Tongue (tissue), 3 donors: ENCODE measurements at places on chromosomes 4 and X. TPM values are rescaled to one million over a fixed set of nuclear protein-coding genes. Genes with fewer than 3 reads are reported as not detected.

- no peak for DNase-seq
Measured at GRCh38 chrX:122591546-122591945, 592.5 kb upstream of the GRIA3 start.

DNA sequence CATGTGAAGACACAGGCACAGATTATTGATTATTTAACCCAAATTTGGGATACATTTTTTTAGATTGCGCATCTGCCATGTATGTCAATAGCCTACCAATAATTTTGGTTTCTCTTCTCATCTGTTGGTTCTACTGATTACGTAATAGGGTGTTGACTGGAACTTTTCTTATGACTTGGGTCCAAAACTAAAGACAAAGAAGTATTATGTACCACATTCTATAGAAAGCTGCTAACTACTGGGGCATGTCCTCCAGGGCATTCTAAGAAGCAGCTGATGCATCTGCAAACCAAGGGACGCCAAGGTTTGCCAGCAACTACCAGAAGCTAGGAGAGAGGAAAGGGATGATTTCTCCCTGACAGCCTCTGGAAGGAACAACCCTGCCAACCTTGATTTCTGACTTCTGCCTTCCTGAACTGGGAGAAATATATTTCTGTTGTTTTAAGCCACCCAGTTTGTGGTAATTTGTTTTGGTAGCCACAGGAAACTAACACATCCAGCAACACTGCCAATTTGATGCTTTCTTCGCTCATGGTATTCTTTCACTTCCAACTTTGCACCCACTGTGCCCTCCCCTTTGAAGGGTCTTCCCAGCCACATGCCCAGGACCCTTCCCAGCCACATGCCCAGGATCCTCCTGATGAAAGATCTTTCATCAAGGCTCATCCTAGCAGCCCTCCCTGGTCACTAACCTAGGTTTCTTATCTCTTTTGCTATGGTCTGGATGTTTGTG lies 15.9 kb upstream of the TLR1 start:
- no peak for DNase-seq

KLKB1 gene
- total RNA-seq: 1.2 TPM

DNA sequence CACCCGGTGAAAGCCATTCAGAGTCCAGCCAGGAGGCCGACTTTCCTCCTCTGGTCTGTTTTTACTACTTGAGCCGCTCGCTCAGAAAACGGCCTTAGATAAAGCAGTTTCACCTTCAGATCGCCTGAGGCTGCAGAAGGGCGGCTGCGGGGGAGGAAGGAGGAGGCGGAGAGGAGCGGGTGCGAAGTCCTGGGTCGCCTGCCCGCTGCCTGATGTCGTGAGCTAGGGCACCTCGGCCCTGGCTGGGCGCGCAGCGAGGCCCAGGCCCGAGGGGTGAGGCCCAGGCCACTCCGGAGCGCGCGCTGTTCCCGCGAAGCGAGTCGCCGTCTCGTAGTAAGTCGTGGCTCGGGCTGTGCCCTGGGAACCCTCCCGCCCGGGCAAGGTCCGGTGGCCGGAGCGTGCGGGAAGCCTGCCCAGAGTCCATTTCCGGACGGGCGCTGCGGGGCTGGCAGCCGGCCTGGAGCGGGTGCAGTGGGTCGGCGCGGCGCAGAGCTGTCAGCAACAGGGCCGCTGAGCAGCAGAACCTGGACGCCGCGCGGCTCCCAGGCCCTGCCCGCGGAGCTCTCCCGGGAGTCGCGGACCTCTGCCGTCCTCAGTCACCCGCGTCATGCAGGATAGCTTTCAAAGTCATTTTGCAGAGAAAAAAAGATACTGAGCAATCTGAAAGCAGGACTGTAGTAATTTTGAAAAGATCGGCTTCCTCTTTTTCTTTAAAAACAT lies 18.6 kb downstream of the TRIM2 start:
- DNase-seq: peak; percentile 65

DNA sequence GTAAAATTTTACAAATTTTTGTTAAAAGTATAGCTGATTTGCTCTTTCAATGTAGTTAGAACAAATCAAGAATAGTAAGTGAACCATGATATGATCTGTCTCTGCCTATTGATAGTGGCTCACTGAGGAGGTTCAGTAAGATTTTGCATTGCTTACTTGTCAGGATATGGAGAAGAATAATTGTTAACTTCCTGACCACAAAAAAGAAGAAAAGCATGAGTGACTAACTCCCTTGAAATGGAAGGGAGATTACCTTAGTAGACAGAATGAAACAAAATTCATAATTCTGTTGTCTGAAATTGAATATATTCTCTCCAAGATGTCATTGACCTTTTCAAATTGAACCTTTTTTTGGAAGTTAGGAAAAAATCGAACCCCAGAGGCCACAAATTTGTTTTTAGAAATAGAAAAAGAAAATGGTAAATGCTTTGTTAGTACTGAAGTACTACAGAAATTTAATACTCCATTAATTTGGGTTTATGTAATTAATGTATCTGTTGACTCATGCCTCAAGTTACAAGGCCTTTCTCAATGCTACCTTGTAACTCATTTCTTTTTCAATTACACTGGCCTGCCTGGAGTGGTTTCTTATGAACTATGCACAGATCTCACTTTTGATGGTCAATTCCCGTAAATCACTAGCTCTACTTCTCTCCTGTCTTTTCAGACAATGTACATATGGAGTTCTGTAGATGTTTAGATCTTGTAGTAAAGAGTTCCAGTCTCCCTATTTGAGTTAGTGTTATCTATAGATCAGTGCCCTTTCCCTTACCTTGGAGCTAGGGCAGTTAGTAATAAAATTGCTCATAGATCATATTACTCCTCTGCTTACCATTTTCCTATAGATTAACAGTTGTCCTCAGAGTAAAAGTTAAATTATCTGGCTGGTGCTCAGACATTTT lies 139.3 kb downstream of the TLL1 start:
- no peak for DNase-seq

- peak; percentile 90 for DNase-seq
Measured at GRCh38 chrX:48021026-48021900, 14.5 kb downstream of the SPACA5 start.

- peak; percentile 46 for DNase-seq
Measured at GRCh38 chrX:118251271-118251670, 94.6 kb upstream of the WDR44 start.

DNA sequence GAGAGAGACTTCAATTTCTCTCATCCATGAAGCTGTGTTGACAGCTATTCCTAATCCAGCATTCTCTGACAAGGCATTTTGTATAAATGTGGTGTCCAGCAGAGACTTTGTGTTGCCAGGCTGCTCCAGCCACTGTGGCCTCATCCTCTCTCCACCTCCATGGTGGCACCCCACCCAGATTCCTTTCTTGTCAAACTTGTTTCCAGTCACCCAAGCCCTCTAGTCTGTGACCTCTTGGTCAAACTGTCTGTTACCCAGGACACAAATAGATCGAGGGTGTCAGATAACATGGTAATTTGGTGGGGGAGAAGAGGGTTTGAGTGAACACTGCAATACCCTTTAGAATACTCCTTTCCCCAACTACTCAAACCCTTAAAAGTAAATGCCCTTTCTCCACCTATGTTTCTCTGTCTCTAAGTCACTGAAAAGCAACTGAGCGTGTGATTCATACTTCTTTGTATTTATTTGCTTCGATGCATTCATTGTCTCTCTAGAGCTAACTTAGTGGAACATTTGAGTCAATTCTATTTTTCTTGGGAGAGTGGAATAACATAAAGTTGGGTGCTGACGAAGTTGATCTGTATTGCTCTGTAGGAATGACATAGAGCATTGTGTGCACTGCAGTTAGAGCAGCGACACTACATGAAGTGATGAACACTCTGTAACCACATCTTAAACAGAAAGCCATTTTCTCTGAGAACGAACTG lies 13.7 kb downstream of the PITX2 start:
- DNase-seq: peak; percentile 29

BEX1 gene
- total RNA-seq: 0.51 TPM

DNA sequence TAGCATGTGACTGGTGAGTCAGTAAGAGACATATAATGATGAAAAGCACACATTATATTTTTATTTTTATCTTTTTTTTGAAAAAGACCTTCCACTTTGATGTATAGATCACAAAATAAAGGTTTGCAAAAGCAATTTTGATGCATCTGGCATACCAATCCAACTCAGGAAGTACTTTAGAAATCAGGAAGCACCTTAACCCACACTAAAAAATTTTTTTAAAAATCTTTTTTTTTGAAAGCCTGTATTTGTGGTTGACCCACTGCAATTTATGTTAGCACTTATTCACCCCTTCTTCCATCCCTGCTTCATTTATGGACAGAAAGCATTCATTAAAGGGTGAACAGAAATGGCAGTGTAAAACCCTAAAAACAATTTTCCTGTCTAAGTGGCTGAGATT lies 16.6 kb downstream of the TMEM255A start:
- no peak for DNase-seq

- DNase-seq: peak; percentile 31
Measured at GRCh38 chr4:36244257-36245082, at the start of gene ARAP2. Gene ARAP2, minus strand, starts transcription at chr4:36244514. Its CDS starts 15,028 bp downstream, at chr4:36229486.

KIAA1210 gene
- total RNA-seq: 0.10 TPM

RHOXF2 gene
- not detected for total RNA-seq

FHIP1A gene
- total RNA-seq: 66.0 TPM

- no peak for DNase-seq
Measured at GRCh38 chrX:97616883-97617530, 733.3 kb downstream of the RPA4 start.

ADH1C gene
- total RNA-seq: 9.0 TPM

SPOCK3 gene
- total RNA-seq: 3.6 TPM

DNA sequence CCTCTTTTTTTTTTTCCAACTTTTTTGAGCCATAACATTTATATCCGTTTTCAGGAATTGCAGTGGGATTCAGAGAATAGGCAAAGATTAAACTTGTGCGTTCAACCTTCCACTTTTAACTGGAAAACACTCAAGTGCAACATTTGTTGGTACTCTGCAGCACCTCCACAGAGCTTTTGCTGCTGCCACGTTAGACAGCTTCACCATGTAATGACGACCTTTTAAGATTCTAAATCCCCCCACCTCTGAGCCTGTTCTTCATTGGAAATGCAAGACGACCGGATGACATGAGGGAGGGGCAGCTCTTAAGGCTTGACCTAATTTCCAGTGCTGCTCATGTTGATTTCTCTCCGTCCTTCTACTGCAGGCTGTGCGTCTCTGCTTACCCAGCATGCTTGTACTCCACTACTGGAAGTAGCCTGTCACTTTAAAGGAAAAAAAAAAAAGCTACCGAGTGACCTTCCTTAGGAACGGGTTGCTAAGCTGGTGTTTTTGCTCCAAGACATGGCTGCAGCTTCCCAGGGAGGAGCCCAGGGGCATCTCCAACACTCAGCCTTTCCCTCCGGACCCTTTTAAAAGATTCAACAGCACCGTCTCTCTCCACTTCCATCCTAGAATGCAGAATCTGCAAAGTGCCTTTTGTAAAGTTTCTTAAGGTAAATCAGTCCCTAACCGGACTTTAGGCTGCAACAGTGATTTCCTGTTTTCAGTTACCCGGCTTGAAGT lies at the start of gene CC2D2A:
TSS of gene CC2D2A (plus strand) at position 481 of the 726 bp plus-strand sequence. CDS start 6,051 bp downstream, outside the sequence.
- peak; percentile 65 for DNase-seq

DNA sequence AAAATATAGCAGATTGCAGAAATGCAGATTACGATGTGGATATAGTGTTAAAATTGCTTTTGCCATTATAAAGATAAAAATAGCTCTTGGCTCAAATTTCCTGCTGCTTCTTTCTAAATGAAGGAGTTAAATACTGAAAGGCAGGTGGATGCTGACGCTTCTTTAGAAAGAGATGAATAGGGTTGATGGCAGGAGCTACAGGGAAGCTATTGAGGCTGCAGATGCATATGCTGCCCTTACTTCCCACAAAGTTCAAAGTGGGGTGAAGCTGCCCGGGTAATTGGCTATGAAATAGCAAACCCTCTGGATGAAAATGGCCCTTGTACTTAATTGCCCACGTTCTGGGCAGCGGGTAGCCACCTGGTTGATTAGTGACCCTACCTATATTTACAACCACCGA lies 379.5 kb downstream of the ZIC3 start:
- DNase-seq: no peak

DNA sequence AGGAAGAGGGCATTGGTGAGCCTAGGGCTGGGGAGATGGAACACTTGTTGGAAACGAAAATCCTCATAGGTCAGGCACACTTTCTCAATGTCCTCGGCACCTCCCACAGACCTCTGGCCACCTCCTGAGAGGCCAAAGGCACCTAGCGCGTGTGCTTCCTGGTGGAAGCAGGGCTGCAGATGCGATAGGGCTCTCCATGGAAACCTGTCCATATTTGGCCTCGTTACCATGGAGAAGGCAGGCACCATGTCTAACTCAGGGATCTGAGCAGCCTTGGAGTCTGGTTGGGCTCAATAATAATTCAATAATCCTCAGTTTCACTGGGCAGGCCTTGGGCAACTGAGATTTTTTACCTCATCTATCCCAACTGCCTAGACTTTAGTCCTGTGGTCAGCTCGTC lies 58.3 kb downstream of the RAI2 start:
- no peak for DNase-seq

NALF2 gene
- total RNA-seq: 0.10 TPM

DNA sequence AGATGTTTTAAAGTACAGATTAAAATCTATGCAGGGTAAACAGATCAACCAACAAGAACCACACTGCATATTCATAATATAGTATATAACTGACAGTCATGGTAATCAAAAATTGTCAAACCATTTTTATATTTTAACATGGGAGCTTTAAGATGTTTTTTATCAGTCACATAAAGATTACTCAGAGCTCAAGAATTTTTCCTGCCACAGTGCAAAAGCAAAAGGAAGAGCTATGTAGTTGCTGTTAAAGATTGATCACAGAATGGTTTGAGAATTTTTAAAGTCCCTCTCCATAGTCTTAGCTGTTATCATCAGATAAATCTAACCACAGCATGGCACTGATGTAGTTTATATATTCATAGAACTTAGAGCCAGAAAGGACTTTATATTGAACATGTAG lies 8.5 kb downstream of the RAB9B start:
- DNase-seq: no peak

GRCh38 chrX:17395154-17395553 lies 20.2 kb downstream of the NHS start:
- DNase-seq: no peak

GRCh38 chrX:154411981-154412340 lies 622 bp downstream of the TAFAZZIN start:
- peak; percentile 64 for DNase-seq

IRS4 gene
- 0.10 TPM for total RNA-seq

DNA sequence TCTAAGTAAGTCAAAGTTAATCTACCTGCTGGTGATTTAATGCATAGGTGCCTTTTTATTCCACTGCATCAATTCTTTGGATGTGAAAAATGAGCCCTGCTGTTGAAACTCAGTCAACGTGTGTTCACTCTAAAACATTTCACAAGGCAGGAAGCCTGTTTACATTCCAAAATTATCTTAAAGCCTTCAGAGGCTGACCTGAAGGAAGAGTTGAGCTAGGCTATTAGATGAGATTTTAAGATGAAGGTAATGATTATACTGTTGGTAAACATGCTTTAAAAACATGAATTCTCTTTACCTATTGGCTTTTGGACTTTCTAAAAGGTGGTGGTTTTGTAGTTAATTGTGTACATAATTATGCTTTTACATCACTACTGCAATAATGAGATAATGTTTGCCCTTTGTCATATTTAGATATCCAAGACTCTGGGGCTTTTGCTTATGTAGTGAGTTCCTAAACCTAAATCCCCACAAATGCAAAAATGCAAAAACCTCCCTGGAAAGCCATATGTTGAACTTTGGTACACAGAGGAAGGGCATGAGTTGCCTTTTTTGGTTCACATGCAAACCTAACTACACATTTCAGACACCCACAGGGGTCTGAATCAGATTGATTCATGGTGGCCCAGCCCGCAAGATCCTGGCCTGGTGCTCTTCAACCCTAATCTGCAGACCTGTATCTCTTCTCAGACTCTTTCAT lies 92.3 kb downstream of the KLHL8 start:
- no peak for DNase-seq

ADGRG2 gene
- total RNA-seq: 4.3 TPM
